ENCODE measurements at places on chromosomes 6 and 20.

- DNase-seq = no peak
These were observed 298.3 kb downstream of the PRL start for GRCh38 chr6:21998582-21998981.

DNA sequence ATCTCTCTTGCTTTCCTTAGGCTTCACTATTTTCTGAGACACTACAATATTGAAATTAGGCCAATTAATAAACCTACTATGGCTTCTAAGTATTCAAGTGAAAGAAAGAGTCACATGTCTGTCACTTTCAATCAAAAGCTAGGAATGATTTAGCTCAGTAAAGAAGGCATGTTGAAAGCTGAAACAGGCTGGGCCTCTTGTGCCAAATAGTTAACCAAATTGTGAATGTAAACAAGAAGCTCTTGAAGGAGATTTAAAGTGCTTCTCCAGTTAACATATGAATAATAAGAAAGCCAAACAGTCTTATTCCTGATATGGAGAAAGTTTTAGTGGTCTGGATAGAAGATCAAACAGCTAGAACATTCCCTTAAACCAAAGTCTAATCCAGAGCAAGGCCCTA, 236.3 kb downstream of the OTOR start:
- no peak for DNase-seq

- DNase-seq = no peak
These were observed 7.0 kb upstream of the BEND6 start for GRCh38 chr6:56947924-56948323.

DNA sequence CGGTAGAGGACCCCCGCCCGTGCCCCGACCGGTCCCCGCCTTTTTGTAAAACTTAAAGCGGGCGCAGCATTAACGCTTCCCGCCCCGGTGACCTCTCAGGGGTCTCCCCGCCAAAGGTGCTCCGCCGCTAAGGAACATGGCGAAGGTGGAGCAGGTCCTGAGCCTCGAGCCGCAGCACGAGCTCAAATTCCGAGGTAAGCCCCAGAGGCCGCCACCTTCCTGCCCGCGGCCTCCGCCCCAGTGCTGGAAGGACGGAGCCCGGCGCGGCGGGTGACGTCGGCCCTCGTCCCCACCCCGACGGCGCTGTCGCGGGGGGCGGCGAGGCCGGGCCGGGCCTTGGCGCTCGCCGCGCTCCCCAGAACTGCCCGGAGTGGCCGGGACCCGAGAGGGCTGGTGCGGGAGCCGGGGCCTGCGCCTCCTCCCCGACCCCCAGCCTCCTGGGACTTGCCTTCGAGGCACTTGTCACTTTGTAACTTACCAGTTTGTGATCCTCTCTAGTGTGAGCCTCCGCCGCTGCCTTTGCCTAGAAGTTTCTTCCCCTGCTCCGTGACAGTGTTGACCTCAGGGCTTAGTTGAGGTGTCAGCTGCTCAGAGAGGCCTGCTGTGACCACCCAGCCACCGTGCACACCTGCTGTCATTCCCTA, 417 bp downstream of the VAPB start:
- no peak for DNase-seq

Data from activated T-helper 1 cell treated with Interleukin-2 at 50 U/mL for 16 hours (primary cell).